ENCODE measurements at places on chromosomes 1 and 21. TPM values are rescaled to one million over a fixed set of nuclear protein-coding genes. Genes with fewer than 3 reads are reported as not detected.

DNA sequence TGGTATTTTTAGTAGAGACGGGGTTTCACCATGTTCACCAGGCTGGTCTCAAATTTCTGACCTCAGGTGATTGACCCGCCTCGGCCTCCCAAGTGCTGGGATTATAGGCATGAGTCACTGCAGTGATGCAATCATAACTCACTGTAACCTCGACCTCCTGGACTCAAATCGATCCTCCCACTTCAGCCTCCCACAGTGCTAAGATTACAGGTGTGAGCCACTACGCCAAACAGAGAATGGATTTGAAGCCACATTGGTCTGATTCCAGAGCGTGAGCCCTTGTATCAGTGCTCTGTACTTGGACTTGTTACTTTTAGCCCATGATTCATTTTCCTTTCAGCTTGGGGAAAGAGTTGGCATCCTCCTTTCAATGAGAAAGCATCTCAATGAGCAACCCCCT is 14.9 kb upstream of the ZNF683 start:
- no peak for DNase-seq

DNA sequence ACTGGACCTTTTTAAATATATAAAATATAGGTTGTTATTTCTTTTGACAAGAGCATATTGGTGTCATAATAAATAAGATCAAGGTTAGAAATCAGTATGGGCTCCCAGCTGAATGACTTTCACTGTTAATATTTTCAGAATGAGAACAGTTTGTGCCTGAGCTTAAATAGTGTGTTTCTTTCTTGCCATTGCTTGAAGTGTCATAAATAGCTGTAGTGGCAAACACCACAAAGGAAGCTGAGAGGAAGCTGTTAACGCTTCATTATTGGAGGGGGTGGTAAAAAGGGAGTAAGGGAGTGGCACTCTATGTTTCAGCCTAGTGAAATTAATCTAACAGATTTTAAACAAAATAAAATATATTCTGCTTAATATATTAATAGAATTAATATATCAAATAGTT is 1089.8 kb upstream of the NCAM2 start:
- no peak for DNase-seq

- no peak for DNase-seq
Measured at GRCh38 chr1:176884911-176885310, 279.6 kb downstream of the ASTN1 start.

The TSPAN2 gene
- total RNA-seq = 12.0 TPM

The FMO3 gene
- total RNA-seq = not detected

- no peak for DNase-seq
Measured at GRCh38 chr1:18712252-18712600, 81.6 kb downstream of the PAX7 start.

Data from naive thymus-derived CD4-positive, alpha-beta T cell (primary cell).